PC-3 (cell line): ENCODE measurements at places on chromosomes 6 and 20. TPM values are rescaled to one million over a fixed set of nuclear protein-coding genes. Genes with fewer than 3 reads are reported as not detected.
A peak's percentile ranks its signal among the peaks of the same experiment; 100 is the strongest.

DNA sequence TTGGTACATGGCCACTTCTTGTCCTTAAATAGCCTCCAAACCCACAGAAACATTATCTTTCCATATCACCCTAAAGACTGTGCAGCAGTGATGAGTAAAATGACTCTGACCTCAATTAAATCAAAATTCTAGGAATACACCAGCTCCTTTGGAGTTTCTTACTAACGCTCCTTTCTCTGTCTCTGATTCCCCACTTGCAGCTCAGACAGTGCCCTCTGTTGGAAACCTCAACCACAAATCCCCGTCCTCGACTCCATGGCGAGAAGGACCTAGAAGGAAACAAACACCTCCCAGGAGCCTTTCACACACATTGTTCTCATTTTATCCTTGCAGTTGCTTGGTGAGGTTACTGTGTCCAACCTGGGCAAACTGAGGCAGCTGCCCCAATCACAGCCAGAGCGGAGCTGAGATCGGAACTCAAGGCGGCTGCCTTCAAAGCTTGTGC is 17.7 kb upstream of the PARD6B start:
- DNase-seq = peak; percentile 39

- DNase-seq = no peak
These were observed 19.4 kb downstream of the SDHAF4 start for GRCh38 chr6:70586114-70586513.

DNA sequence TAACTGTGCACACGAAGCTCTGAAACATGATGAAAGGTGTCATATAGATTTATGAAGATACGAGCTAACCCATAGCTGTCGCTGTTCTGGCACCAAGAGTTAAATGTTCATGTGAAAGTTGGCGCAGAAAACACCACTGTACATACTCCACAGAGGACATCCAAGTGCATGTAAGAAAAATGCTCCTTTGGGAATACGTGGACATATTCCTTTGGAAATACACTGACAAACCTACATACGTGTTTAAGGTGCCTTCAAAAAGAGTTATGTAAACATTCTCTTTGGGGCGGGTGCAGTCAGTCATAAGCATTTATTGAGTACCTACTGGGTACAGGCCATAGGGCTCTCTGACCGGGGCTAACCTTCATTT is 723 bp upstream of the ARID1B start:
- peak; percentile 37 for DNase-seq

GRCh38 chr6:40347571-40348011 is 239.6 kb downstream of the LRFN2 start:
- DNase-seq = no peak

GRCh38 chr6:2081155-2082138 is 164.0 kb downstream of the GMDS start:
- no peak for DNase-seq

DNA sequence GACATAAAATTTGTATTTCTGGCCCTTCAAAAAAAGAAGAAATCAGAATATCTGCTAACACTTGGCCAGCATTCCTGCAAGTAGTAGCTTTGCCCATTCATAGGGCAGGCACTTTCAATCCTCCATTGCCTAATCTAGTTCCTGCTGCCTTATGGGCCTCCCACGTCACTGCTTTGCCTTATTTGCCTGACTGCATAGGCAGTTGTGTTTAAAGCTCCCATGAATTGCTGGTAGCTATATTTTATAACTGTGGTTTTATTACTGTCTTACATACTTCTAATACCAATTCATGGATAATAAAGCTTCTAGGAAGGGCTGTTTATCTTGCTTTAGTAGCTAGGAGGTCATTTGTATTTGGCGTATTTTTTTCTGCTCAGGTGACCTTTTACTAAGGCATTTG is 7.7 kb upstream of the SLC35A1 start:
- DNase-seq = no peak

The DDO gene
- total RNA-seq = not detected in 2 replicates

DNA sequence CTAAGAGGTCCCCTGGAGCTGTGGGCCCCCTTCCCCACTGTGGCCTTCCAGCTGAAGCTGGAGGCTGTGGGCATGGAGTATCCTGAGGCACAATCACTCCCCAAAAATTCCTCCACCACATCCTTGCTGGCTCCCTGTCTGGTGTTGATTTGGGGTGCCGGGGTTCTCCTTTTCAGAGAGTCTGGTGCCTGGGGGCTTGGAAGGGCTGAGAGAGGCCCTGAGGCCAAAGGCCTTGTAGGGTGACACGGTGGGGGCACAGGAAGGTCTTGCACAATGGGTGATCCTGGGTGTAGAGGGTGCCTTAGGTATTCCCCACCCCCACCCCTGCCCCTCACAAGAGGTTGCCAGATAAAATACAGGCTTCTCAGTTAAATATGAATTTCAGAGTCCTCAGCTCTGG is 33.2 kb upstream of the VEGFA start:
- DNase-seq = no peak

The HLA-DQA1 gene
- total RNA-seq = not detected in 2 replicates

- peak; percentile 51 for DNase-seq
These were observed 85.6 kb upstream of the RIN2 start for GRCh38 chr20:19672498-19672897.

DNA sequence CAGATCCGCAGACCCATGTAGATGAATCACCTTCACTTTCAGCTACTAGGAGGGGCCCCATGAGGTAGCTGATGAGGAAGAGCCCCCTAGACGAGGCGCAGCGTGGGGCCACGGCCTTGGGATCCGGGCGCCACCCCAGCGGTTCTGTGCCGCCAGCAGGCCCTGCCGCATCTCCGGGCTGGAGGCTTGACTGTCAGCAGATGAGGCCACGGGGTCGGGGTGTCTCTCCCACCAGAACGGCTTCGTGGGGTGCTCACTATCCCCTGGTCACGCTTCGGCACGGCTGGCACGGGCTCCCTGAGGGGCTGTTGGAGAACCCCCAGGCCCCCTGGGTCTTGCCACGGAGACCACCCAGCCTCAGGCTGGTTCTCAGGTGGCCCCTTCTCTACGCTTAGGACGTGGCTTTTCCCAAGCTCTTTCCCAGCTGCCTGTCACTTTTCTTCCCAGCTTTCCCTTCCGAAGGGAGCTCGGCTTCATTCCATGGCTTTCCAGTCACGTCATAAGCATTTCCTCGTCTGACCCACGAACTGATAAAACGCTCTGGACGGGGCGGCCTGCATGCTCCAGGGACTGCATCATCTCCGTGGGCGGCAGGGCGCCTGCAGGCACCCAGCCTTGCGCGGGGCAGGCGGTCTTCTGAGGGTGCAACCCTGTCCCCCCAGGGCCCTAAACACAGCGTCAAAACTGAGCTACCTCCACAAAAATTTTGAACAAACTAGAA is 85.9 kb downstream of the THBS2 start:
- no peak for DNase-seq

DNA sequence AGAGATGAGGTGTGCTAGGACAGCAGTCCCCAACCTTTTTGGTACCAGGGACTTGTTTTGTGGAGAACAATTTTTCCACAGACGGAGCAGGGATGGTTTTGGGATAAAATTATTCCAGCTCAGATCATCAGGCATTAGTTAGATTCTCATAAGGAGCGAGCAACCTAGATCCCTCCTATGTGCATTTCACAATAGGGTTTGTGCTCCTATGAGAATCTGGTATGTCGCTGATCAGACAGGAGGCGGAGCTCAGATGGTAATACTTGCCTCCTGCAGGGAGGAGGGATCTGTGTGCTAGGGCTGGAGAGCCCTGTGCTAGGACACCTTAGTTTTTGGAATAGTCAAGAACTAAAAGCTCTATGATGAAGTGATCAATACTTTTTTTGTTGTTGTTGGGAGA is 2.5 kb downstream of the SMIM13 start:
- DNase-seq = peak; percentile 32

The RHAG gene
- not detected in 2 replicates for total RNA-seq

GRCh38 chr6:94217836-94218235 is 798.5 kb upstream of the EPHA7 start:
- DNase-seq = no peak

GRCh38 chr6:158977382-158977781 is 22.6 kb downstream of the RSPH3 start:
- no peak for DNase-seq

DNA sequence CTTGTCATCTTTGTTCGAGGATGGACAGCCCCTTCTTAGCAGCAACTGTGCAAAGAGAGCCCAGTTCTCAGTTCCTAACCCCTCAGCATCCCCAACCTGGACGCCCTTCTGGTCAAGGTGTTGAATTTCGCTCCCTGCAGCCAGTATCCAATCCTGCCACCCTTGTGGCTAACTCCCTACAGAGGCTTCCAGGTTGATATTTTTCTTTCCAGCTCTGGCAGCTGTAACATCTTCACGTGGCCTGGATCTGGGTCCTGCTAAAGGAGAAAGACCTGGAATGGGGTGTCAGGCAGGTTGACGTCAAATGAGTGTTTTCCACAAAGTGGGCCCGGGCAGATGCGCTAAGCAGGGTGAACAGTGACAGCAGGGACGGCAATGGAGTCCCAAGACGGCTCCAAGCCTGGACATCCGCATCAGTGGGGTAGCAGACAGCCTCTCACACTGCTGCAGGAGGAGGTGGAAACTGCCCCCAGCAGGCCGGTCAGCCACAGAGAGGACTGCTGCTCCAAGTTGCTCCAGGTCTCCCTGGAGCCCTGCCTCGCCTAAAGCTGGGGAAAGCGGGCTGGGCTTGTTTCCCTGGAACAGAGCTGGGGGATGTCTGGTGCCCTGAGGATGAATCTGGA is 1.0 kb upstream of the YTHDF1 start:
- DNase-seq = peak; percentile 14

DNA sequence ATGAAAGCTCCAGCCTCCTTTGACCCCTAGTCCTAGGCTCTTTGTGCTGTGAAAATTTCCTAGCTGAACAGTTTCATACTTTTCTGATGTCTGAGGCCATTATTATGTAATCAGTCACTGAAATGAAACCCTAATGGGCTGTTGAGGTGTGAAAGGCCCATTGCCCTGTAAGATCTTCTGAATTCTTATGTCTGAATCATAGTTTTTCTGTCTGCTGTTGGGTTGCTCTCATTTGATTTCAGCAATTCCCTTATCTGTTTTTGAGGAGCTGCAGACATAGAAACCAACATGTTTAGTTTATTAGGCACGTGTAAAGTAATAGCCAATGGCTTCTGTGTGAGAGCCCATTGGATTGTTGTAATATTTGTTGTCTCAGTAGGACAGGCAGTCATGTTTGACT is 118.1 kb downstream of the EYA4 start:
- no peak for DNase-seq

The FAM210B gene
- total RNA-seq = 27.8 and 37.9 TPM in 2 replicates

The HECA gene
- total RNA-seq = 4.2 and 7.7 TPM in 2 replicates

GRCh38 chr6:35108309-35108885 is 32.7 kb downstream of the TCP11 start:
- no peak for DNase-seq

The TINAG gene
- not detected in 2 replicates for total RNA-seq

- no peak for DNase-seq
These were observed 102.3 kb upstream of the IMPG1 start for GRCh38 chr6:76174722-76175121.

- no peak for DNase-seq
These were observed 12.4 kb downstream of the SIRPA start for GRCh38 chr20:1907586-1907985.

The UNC5CL gene
- 0.58 and 1.4 TPM in 2 replicates for total RNA-seq

- DNase-seq = no peak
These were observed 45.4 kb downstream of the SYNJ2 start for GRCh38 chr6:158026901-158027589.

The HDGFL1 gene
- total RNA-seq = not detected in 2 replicates

DNA sequence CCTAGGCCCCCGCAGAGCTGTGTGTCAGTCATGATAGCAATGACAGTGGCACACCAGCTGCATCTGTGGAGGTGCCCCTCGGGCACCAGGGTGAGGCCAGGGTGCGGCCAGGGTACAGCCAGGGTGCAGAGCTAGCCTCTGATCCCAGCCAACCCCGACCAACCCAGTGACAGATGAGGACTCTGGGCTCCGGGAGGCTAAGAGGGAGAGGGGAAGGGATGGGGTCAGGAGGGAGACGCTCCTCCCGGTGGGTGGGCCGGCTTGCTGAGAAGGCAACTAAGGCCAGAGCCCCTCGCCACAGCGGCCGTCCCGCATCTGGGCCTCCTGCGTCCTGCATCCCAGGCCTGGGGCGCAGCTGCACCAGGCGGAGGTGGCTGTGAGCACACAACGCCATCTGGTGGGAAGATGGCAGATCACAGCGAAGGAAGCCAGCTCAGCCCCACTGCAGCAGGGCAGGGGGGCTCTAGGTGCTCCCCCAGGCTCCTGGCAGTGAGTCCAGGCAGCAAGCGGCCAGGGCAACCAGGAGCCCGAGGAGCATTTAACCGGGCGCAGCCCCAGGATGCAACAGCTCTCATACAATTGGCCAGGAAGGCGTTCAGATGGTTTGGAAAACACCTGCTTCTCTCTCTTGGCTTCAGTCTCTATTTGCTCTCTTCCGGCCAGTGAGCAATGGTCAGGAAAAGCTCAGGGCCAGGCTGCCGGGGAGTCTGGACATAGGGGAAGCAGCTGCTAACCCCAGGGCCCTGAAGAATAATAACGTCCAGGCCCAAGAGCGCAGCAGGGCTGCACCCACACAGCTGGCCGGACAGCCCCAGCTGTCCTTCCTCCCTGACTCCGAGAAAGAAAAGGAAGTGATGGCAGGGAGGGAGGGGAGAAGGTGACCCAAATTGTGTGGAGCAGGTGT is 169.4 kb downstream of the TAF4 start:
- peak; percentile 69 for DNase-seq

The CALHM5 gene
- total RNA-seq = not detected in 2 replicates

GRCh38 chr6:161443848-161444247 is 170.0 kb upstream of the AGPAT4 start:
- no peak for DNase-seq

The PRSS35 gene
- 1.7 and 3.2 TPM in 2 replicates for total RNA-seq

- DNase-seq = no peak
These were observed 427.2 kb downstream of the C6orf118 start for GRCh38 chr6:164882236-164882635.

- no peak for DNase-seq
These were observed 203.9 kb upstream of the CST7 start for GRCh38 chr20:24745206-24745605.

DNA sequence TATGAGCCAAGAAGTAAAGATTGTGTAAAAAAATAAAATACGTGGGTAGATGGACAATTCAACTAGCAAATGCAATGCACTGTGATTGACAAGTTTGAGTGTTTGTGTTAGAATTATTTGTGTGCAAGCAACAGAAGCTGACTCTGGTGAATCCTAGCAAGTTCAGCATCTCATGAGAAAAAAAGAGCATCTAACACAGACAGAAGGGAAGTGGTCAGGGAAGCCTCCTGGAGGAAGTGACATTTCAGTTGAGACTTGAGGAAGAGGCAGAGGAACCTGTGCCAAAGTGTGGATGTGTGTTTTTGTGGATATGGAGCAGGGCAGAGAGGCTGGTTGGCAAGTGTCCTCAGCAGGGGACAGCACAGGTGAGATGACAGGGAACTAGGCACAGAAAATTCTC is 248.7 kb downstream of the ZNF217 start:
- no peak for DNase-seq

GRCh38 chr6:53327017-53327395 is 21.7 kb downstream of the ELOVL5 start:
- DNase-seq = peak; percentile 87

DNA sequence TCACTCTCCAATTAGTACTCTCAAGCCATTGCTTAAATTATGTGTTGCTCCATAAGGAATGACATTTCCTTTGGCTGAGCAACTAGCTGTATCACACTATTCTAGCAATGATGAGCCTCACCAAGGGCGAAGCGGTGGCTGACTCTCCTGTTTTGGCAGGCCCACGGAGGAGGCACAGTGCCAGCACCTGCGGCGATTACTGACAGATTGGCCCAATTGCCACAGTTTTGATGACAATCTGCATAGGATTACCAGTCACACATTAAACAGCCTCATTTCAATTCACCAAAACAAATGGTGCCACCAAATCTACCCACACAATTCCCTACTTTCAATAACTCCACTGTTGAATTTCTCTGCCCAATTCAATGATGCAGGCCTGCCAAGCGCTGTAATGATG is 286.9 kb downstream of the PTPRK start:
- DNase-seq = no peak
